KG1 (cell line): ENCODE measurements at places on chromosomes 6 and 20.

- no peak for DNase-seq
Observed at GRCh38 chr6:79665725-79666551, 34.8 kb downstream of the SH3BGRL2 start.

DNA sequence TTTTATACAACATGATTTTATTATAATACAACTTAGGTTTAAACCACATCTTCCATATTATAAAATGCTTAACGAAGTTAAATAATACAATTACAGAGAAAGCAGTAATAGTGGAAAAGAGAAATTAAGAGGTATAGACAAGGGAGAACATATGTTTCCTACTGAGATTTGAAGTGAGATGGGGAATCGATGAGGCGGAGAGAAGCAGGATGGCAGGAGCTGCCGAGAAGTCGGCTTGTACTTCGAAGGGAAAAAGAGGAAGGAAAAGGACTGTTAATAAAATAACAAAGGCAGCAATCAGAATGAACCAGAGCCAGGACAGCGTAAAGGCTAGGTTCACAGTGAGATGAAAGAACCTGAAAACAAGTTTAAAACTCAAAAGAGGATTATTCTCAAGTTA is 15.4 kb downstream of the FBXL4 start:
- no peak for DNase-seq

DNA sequence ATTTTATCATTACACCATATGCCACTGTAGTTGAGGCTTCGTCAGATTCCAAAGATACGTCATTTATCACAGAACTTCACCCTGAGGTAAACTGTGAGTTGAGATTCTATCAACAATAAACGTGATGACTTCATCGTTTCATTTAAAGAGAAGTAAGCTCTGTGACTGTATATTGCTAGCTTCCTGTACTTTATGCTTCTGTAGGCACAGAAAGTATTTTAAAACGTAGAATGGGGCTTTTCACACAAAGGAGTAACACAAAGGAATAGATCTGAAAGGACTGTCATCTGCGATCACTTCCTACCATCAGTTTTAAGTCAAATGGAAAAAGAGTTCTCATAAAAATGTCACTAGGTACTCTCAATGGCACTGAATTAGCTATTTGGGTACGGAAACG is 234.4 kb upstream of the MCHR2 start:
- no peak for DNase-seq

GRCh38 chr6:132400883-132401617 is at the start of gene MOXD1:
Gene MOXD1, minus strand, starts transcription at chr6:132401475. Its CDS starts 49 bp downstream, at chr6:132401426.
- DNase-seq: no peak

DNA sequence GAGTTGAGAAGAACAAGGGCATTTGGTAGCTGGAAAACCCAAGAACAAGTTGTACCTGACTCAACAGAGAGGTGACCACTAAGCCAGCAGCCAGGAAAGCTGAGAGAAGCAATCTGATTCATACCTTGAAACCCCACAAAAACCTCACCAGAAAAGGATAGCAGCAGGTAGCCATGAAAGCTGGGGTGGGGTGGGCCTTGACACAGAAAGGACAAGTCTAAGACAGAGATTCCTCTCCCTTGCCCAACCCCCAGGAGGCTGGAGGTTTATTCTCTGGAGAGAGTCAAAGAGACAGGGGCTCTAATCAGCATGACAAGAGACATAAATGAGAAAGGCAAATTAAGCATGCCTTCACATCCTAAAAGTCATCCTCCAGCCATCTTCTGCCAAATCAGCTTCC is 151.7 kb upstream of the DST start:
- no peak for DNase-seq

GRCh38 chr6:39426073-39426456 is 103.6 kb upstream of the KCNK16 start:
- no peak for DNase-seq

DNA sequence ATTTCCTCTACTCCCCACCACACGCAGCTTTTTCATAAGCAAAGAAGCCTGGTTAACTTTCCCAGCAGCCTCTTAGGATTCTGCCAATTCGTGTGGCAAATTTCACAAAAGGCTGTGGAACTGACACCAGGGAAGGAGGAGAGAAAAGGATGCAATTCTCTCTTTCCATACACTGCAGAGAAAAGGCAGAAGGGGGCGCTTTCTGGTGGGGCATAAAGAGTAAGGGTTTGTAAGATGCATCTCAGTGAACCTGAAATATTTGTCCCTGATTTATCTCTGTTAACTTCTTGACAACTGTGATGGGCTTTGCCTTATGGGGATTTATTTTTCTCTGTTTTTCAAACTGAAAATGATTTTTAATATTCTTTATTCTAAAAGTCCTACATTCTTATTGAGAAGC is 45.5 kb upstream of the GLP1R start:
- DNase-seq: no peak
